ENCODE measurements at places on chromosomes 4 and X. TPM values are rescaled to one million over a fixed set of nuclear protein-coding genes. Genes with fewer than 3 reads are reported as not detected.

DNA sequence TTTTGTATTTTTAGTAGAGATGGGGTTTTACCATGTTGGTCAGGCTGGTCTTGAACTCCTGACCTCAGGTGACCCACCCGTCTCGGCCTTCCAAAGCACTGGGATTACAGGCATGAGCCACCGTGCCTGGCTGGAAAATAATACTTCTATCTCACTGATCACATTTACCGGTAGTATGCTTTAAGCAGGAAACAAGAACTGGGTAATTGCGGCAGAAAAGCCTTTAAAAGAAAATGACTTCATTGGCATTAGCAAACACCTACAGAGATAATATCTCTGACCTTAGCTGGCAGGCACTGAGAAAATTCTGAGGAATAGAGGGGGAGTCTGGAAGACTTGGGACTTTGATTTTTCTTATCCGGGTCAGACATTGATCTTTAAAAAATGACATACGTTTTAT is 78.5 kb downstream of the SHROOM3 start:
- H3K27ac ChIP-seq, result no peak overlapping the region
- H3K4me3 ChIP-seq, result no peak overlapping the region
- no peaks in the 10 kb centered on the region for H3K27me3 ChIP-seq
- H3K4me1 ChIP-seq, result peaks cover 20% of the 10 kb centered on the region

Gene FREM3
- 1.1 TPM for total RNA-seq

Gene GPR119
- 21.9 TPM for total RNA-seq

Gene OTUD6A
- not detected for total RNA-seq

- peaks cover 3% of the 10 kb centered on the region for H3K4me1 ChIP-seq
- H3K36me3 ChIP-seq, result peaks cover 4% of the 10 kb centered on the region
- H3K27ac ChIP-seq, result no peak overlapping the region
- DNase-seq, result no peak
- H3K27me3 ChIP-seq, result no peaks in the 10 kb centered on the region
Measured at GRCh38 chrX:136210806-136211205, 40.4 kb downstream of the MAP7D3 start.

- H3K4me3 ChIP-seq, result no peak overlapping the region
- DNase-seq, result no peak
- H3K4me1 ChIP-seq, result no peaks in the 10 kb centered on the region
Measured at GRCh38 chrX:113726466-113726865, 857.4 kb upstream of the HTR2C start.

GRCh38 chr4:42237010-42237409 is 84.6 kb upstream of the BEND4 start:
- H3K36me3 ChIP-seq, result no peaks in the 10 kb centered on the region
- no peak overlapping the region for H3K27ac ChIP-seq
- no peak overlapping the region for H3K4me3 ChIP-seq
- H3K4me1 ChIP-seq, result no peaks in the 10 kb centered on the region

Gene NXT2
- 13.4 TPM for total RNA-seq

- DNase-seq, result no peak
- no peak overlapping the region for H3K4me3 ChIP-seq
- peaks cover 6% of the 10 kb centered on the region for H3K4me1 ChIP-seq
- H3K27me3 ChIP-seq, result peaks cover 6% of the 10 kb centered on the region
- no peak overlapping the region for H3K27ac ChIP-seq
Measured at GRCh38 chr4:13498469-13498868, 14.3 kb upstream of the RAB28 start.
